Activated CD8-positive, alpha-beta memory T cell treated with anti-CD3 and anti-CD28 coated beads for 1 hour (primary cell): ENCODE measurements at places on chromosomes 16 and 17.

DNA sequence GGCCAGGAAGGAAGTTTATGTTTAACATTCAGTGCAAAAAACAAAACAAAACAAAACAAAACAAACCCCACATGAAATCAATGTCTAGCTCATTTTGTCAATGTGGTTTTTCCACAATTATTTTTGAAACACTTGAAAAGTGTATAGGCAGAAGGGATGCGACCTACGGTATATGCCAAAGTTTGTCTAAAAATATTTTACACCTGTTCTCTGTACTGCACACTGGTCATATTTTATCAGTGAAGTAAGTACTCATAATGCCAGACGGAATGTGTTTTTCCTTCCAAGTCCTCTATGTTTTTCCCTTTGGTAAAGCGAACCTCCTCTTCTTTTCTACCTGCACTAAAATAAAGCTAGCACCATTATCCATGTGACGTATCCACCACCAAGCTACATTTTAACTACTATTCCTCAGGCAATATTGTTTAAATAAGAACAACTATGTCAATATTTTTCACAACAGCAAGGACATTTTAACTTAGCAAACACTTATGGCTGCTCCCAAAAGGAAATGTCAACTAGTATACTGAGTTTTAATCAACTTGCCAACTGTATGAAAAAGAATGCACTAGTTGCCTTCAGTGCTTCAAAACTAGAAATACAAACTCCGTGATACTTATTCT lies 10.3 kb downstream of the TOB1 start:
- no peak for DNase-seq

- no peak for DNase-seq
Measured at GRCh38 chr16:81238296-81239011, at the start of gene BCO1. Gene BCO1 (plus strand): TSS chr16:81238689. CDS start chr16:81238909, 220 bp downstream.

DNA sequence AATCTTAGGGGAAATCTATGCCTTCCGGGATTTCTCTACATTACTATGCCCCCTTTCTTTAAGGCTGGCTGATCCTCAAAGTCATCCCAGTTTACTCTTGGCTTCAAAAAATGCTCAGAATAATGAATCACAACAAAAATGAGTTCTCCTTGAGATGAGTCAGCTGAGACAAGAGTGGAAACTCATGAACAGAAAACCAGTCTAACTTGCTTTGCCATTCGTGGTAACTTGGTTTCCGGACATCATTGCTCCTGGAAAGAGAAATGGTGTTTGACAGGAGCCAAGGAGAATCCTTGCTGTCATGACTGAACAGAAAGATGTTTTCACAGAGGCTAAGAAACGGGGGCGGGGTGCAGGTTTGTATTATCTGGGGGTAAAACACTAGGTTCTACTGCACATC lies 435.6 kb upstream of the DYNLRB2 start:
- no peak for DNase-seq

DNA sequence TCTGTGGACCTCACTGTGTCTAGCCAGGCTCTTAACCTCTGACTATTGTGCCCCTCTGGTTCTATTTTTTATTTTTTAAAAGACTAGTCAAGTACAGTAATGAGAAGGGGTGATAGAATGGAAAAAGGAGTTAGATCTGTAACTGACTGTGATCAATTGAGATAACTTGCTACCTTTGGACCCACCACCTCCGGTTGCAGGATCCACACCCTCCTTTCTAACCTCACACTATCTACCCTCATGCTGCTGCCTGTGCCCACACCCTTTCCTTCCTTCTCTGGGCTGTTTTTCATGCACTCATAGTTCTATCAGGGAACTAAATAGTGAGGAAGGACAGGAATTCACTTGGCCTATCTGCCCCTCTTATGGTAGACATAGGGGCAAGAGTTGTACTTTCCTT lies 172.3 kb downstream of the KATNIP start:
- no peak for DNase-seq

GRCh38 chr16:31133046-31133501 lies 2.5 kb downstream of the PRSS8 start:
- DNase-seq = no peak

GRCh38 chr17:68892658-68893057 lies 62.5 kb downstream of the ABCA8 start:
- DNase-seq = no peak
